GDM1 (cell line): ENCODE measurements at places on chromosomes 16 and 17.

DNA sequence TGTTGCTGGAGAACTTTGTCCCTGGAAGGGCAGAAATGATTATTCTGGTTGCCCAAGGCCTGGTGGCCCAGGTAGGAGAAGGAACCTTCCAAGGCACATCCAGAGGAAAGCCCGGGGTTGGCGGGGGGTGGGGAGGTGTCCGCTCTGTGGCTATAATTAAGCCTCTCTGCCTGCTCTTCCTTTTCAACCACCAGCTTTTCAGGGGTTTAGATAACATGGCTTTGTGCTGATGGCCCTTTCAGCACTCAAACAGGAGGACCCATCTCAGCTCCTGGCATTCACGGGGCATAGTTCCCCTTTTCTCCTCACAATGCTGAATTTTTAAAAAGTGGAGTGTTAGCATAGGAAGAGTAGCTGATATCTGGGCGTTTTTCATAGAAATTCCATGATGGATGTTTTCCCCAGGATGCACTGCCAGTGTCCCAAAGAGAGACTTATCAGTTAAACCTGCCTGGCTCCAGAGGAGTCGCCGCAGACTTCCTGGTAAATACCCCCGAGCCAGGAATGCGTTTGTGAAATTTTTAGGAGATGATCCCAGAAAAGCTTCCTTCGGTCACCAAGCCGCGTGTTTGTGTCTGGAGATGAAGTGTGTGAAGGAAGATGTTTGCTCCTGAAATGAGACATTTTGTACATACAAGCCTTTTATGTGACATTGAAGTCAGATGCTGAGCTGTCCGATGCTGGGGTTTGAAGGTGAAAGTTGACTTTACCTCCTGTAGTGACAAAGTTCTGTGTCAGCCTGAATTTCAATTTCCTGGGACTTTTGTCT is 188.5 kb downstream of the MSI2 start:
- DNase-seq = no peak

- no peak for DNase-seq
Observed at GRCh38 chr16:16780588-16780987, 401.6 kb downstream of the NPIPA7 start.

DNA sequence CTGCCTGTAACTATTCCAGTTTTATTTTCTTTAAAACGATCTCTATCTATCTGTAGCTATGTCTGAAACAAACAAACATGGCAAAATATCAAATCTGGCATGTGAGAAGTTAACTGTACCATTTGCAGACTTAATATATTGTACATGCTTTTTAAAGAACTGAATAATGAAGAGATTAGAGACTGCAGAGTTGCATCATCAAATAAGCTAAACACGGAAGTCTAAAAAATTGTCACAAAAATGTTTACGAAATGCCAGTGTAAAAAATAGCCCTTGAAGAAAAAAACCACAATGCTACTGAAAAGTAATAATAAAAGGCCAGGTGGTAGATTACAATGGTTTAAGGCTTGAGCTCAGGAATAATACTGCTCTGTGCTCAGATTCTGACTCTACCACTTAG is 43.1 kb downstream of the HS3ST3A1 start:
- no peak for DNase-seq

DNA sequence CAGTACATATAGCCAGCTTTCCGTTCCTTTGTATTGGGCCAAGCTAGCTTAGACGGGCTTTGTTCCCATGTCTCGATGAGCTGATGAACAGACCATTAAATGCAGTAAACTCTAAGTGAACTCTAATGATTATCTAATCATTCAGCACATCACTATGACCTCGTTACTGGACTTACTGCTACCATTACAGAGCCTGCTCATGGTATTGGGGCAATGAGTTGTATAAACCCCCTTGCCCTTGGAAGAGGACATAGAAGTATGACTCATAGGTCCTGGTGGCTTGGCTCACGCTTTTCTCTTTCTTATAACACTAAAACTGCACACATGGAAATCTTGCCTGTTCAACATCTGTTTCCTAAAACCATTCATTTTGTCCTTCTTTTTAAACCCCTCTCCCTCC is 93.6 kb upstream of the DYNLRB2 start:
- DNase-seq = no peak

DNA sequence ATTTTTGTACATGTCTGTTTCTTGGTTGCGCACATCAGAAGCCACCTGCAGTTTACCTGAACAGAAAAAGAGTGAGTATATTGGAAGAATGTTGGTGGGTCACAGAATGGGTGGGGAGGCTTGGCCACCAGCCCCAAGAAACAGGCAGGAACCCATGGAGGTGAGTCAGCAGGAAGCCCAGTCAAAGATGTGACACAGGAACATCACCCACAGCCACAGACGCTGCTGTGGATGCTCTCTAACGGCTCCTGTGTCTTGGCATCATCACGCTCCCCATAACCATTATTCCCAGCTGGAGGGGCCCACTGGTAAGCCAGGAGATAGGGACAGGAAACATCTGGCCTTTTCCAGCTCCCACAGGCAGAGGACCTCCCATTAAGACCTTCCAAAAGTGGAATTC is 94.0 kb upstream of the WSB1 start:
- DNase-seq = no peak

GRCh38 chr16:81633680-81634379 is 145.3 kb upstream of the PLCG2 start:
- DNase-seq = no peak

DNA sequence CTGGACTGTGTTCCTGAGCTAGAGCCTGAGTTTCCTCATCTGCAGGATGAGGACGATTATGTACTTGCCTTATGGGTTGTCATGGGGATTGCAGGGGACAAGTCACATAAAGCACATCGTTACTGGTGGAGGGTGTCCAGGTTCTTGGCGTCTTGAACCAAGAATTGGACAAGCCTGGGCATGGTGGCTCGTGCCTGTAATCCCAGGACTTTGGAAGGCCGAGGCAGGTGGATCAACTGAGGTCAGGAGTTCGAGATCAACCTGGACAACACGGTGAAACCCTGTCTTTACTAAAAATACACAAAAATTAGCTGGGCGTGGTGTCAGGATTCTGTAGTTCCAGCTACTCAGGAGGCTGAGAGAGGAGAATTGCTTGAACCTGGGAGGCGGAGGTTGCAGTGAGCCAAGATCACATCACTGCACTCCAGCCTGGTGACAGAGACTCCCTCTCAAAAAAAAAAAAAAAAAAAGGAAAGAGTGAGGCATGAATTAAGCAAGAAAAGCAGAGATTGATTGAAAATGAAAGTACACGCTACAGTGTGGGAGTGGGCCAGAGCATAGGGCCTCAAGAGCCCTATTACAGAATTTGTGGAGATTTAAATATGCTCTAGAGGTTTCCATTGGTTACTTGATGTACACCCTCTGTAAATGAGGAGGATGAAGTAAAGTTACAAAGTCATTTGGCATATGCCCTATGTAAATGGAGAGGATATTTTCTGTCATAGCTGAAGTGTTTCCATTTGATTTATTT is 30.7 kb downstream of the ADGRG5 start:
- no peak for DNase-seq

DNA sequence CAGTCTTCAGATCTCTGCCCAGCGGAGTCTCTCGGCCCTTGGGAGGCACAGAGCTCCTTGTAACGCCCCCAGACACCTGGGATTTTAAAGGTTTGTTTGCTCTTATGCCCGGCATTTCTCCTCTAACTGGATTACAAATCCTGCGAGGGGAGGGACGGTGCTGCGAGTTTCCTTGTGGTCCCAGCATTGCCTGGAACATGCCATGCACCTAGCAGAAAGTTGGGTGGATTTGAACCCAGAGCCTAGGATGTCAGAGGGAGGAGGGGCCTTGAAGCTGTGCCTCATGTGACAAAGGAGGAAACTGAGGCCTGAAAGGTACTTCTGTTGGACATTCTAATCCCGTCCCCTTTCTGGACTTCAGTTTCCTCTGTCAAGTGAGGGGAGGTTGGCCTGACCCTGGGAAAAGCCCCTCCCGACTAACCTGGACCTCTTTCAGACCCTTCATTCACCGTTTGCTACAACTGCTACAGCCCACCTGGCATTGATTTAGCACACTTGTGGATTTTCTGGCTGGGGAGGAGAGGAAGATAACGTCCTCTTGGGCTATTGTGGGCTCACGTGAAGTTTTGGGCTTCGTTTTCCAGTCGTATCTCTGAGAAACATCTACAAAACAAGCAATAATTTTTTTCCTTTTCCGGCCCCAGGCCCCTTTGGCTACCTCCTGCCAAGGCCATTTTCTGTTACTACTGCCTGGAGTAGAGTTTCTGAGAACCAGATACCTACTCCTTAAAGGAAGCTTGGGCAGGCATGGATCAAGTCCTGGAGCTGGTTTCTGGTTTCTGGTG is 30.9 kb downstream of the MRC2 start:
- no peak for DNase-seq
